ENCODE measurements at places on chromosomes 13 and 19.

- peak; percentile 25 for DNase-seq
Measured at GRCh38 chr13:26653310-26653709, 95.8 kb downstream of the WASF3 start.

GRCh38 chr13:91464336-91464735, 65.9 kb downstream of the GPC5 start:
- no peak for DNase-seq

GRCh38 chr19:15790096-15790495, 2.6 kb downstream of the OR10H5 start:
- DNase-seq = no peak

- no peak for DNase-seq
Measured at GRCh38 chr13:68057836-68058235, 827.7 kb upstream of the PCDH9 start.

Data from fibroblast of upper back skin (primary cell).